Activated CD8-positive, alpha-beta T cell treated with anti-CD3 and anti-CD28 coated beads for 36 hours (primary cell): ENCODE measurements at places on chromosomes 1 and 21. TPM values are rescaled to one million over a fixed set of nuclear protein-coding genes. Genes with fewer than 3 reads are reported as not detected.
A peak's percentile ranks its signal among the peaks of the same experiment; 100 is the strongest.

- H3K27me3 ChIP-seq = no peaks in the 10 kb centered on the region
- peak overlapping the region; percentile 30 for H3K27ac ChIP-seq
- DNase-seq = peak; percentile 11
- peaks cover 6% of the 10 kb centered on the region for H3K4me1 ChIP-seq
Observed at GRCh38 chr1:178543290-178543607, 30.3 kb downstream of the TEX35 start.

DNA sequence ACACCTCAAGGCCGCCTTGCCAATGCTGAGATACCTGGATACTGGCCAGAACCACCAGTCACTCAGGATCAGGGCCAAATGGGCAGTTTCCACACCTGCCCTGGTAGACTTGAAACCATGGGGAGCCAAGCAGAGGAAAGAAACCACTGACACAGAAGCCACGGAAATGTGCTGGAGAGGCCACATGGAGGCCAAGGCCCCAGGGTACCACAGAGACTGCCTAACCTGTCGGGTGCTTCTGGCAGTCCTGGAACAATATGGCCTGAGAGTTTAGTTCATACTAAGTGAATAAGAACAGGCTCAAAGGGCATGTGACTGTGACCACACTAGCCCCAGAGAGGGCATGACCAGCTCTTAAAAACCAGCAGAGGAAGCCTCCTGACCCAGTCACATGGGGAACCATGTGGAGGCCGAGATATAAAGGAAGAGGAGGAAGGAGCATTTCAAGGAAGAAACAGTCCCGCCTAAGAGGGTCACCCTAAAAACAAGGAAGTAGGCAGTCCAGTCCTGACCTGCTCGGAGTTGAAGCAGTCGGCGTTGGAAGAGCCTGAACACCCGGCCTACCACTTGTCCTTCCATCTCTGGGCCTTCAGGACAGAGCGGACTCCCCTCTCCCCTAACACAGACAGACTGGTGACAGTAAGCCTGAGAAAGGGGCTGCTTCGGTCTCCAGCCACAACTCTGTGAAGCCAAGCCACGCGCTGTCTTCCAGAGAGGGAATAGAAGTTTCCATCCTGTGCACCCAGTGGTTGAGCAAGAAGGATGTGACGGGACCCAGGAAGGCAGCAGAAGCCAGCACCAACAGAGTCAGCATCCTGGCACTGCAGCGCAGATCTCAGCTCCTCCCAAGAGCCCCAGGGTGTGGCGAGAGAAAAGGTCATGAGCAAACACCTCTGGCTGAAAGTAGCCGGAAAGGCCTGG is at the start of gene DENND2D:
DENND2D (minus strand) TSS at position 766 of the 921 bp plus-strand sequence; CDS start at position 579, 187 bp downstream.
- DNase-seq = peak; percentile 87
- peaks cover 61% of the 10 kb centered on the region for H3K36me3 ChIP-seq
- peak within 1 kb of the TSS; percentile 99 for H3K4me3 ChIP-seq
- no peaks in the 10 kb centered on the region for H3K27me3 ChIP-seq
- peaks cover 55% of the 10 kb centered on the region for H3K4me1 ChIP-seq
- H3K27ac ChIP-seq = peak within 1 kb of the TSS; percentile 98

- no peak overlapping the region for H3K27ac ChIP-seq
- peaks cover 2% of the 10 kb centered on the region for H3K36me3 ChIP-seq
- H3K4me3 ChIP-seq = no peak overlapping the region
Observed at GRCh38 chr1:25031966-25032667, 102.0 kb upstream of the RUNX3 start.

- peaks cover 69% of the 10 kb centered on the region for H3K4me1 ChIP-seq
- H3K27me3 ChIP-seq = no peaks in the 10 kb centered on the region
- peak overlapping the region; percentile 10 for H3K4me3 ChIP-seq
Observed at GRCh38 chr1:55195521-55196233, 19.5 kb downstream of the USP24 start.

The TARDBP gene
- total RNA-seq = 152 TPM
